ENCODE measurements at places on chromosomes 11 and 22.
A peak's percentile ranks its signal among the peaks of the same experiment; 100 is the strongest.

- H3K4me3 ChIP-seq: no peak overlapping the region
- no peaks in the 10 kb centered on the region for H3K4me1 ChIP-seq
- H3K27ac ChIP-seq: no peak overlapping the region
- DNase-seq: no peak
- H3K27me3 ChIP-seq: peaks cover 18% of the 10 kb centered on the region
Observed at GRCh38 chr11:6778518-6778917, 4.3 kb upstream of the OR2AG1 start.

DNA sequence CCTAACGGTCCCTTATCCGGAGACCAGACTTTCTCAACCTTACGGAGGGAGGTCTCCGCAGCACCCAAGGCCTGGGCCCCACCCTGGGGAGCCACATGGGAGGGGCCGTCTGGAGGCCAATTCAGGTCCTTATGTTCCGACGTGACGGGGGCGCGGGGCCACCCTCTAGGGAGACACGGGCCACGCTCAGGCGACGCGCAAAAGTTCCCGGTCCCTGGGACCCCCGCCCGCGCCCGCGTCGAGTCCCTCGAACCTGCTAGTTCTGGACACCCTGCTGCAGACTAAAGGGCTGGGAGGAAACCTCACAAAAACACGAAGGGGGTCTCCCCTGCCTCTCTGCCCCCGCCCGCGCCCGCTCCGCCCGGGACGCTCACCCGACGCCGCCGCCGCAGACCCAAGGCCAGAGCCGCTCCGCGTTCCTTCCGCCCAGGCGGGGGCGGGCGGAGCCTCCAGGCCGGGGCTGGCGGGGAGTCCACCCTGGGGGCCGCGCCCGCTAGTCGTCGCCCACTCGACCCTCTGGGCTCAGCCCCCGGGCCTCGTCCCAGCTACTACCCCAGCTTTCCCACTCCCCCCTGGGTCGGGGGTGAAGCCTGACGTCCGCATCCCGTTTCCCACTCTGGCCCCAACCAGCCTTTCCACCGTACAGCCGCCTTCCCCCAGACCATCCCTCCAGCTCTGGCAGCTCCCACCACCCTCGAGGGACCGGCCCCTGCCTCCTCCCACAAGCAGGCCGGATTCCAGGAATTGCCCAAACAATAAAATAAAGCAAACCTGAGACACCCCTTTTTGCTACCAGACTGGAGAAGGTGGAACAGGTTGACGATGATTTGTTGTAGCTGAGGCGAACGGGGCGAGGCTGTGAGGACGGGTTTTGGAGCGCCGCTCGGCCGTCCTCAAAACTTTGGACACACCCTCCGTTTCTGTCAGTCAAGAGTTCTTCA lies 2.7 kb downstream of the RNH1 start:
- H3K36me3 ChIP-seq: peaks cover 18% of the 10 kb centered on the region
- H3K4me3 ChIP-seq: peak overlapping the region; percentile 98
- peak overlapping the region; percentile 100 for H3K27ac ChIP-seq
- H3K27me3 ChIP-seq: no peaks in the 10 kb centered on the region
- peaks cover 23% of the 10 kb centered on the region for H3K4me1 ChIP-seq

DNA sequence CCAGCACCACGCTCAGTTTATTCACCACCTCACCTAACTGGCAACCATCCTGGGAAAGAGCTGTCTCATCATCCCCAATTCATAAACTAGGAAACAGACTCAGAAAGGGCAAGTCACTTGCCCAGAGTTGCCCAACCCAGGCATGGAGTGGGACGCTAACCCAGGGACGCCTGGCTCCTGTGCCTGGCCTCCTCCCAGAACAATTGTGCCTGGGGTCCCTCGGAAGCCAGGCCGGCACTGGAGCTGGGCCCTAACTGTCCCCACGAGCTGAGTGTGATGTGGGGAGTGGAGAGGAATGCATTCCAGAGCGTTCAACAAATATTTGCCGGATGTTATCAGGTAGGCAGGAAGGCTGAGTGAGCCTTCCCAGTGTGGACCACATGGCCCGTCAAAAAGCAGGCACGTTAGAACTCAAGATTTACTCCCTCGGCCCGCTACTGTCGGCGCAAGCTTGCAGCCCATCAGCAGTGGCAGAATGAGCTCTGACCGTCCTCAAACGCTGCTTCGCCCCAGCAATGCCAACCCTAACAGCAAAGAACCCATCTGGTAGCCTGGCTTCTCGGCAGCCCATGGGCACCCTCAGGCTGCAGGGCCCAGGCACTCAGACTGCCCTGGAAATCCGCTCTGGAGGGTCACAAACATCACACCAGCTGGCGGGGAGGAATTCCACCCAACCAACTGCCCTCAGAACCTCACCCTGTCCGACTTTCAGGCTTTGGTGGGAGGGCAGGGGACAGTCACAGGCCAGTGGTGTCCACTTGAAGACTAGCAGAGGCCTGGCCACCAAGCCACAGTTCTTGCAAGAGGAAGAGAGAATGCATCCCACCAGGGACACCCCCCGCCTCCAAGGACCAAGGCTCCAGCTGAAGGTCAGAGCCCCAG lies 35.6 kb downstream of the MYH9 start:
- H3K36me3 ChIP-seq: peaks cover 42% of the 10 kb centered on the region
- DNase-seq: no peak
- peak overlapping the region; percentile 37 for H3K4me3 ChIP-seq
- peak overlapping the region; percentile 75 for H3K27ac ChIP-seq
- peaks cover 65% of the 10 kb centered on the region for H3K4me1 ChIP-seq

GRCh38 chr11:105767931-105768330 lies 158.1 kb downstream of the GRIA4 start:
- no peaks in the 10 kb centered on the region for H3K4me1 ChIP-seq
- H3K36me3 ChIP-seq: no peaks in the 10 kb centered on the region
- H3K27ac ChIP-seq: no peak overlapping the region
- H3K27me3 ChIP-seq: no peaks in the 10 kb centered on the region

DNA sequence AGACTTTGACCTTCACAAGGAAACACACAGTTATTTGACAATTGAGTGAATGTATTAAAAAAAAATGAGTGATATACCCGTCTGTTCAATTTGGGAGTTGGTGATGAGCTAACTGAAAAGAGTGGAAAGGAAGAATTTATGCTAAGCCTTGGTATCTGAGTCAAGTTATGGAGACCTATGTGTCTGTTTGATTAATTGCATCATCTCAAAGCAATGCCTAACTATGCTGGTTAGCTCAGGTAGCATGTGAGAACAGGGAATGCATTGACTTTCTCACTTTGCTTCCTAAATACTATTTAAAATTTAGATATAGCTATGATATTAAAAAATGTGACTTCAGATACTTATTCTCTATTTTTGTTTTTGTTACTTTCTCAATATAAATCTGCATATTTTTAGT lies 110.5 kb downstream of the DDX10 start:
- peaks cover 14% of the 10 kb centered on the region for H3K36me3 ChIP-seq
- H3K27me3 ChIP-seq: no peaks in the 10 kb centered on the region
- no peak overlapping the region for H3K27ac ChIP-seq
- no peaks in the 10 kb centered on the region for H3K4me1 ChIP-seq
- no peak overlapping the region for H3K4me3 ChIP-seq

- no peak overlapping the region for H3K4me3 ChIP-seq
- H3K36me3 ChIP-seq: peaks cover 6% of the 10 kb centered on the region
- no peaks in the 10 kb centered on the region for H3K27me3 ChIP-seq
- no peak for DNase-seq
- peaks cover 7% of the 10 kb centered on the region for H3K4me1 ChIP-seq
Observed at GRCh38 chr11:6705905-6706535, 22.9 kb upstream of the MRPL17 start.

GRCh38 chr11:47510209-47510608 lies 42.7 kb downstream of the CELF1 start:
- H3K4me3 ChIP-seq: peak overlapping the region; percentile 12
- peak overlapping the region; percentile 47 for H3K27ac ChIP-seq
- peaks cover 7% of the 10 kb centered on the region for H3K36me3 ChIP-seq
- no peaks in the 10 kb centered on the region for H3K27me3 ChIP-seq

- DNase-seq: no peak
- H3K4me1 ChIP-seq: peaks cover 31% of the 10 kb centered on the region
- H3K27me3 ChIP-seq: peaks cover 2% of the 10 kb centered on the region
- peaks cover 5% of the 10 kb centered on the region for H3K36me3 ChIP-seq
- no peak overlapping the region for H3K27ac ChIP-seq
Observed at GRCh38 chr22:24209016-24209415, 27.7 kb downstream of the SUSD2 start.

DNA sequence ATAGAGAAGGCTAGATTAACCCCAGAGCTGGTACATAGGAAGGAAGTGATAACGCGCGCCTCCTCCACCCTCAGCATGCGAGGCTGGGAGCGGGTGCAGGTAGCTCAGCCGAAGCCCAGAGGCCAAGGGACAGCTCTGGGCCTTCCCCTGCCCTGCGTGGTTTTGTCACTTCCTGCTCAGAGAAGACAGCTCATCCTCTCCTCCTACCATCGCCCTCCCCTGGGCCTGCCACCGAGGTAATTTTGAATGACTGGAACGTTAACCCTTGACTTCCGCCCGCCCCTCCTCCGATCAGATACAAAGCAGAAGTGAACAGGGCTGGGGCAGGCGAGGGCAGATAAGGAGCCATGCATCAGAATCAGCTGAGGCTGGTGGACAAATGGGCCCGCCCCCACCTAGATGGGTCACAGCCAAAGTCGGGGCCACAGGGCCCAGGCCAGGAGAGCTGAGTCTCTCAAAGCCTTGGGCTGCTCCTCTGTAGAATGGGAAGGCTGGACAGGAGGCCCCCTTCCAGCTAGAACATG lies 1.6 kb downstream of the RAC2 start:
- no peaks in the 10 kb centered on the region for H3K27me3 ChIP-seq
- peak overlapping the region; percentile 93 for H3K27ac ChIP-seq
- peak; percentile 96 for DNase-seq
- peaks cover 50% of the 10 kb centered on the region for H3K4me1 ChIP-seq
- peak overlapping the region; percentile 99 for H3K4me3 ChIP-seq

- no peaks in the 10 kb centered on the region for H3K27me3 ChIP-seq
- no peak overlapping the region for H3K4me3 ChIP-seq
- DNase-seq: no peak
- no peaks in the 10 kb centered on the region for H3K36me3 ChIP-seq
- H3K4me1 ChIP-seq: no peaks in the 10 kb centered on the region
Observed at GRCh38 chr22:47850644-47851151, 1088.2 kb downstream of the TBC1D22A start.

DNA sequence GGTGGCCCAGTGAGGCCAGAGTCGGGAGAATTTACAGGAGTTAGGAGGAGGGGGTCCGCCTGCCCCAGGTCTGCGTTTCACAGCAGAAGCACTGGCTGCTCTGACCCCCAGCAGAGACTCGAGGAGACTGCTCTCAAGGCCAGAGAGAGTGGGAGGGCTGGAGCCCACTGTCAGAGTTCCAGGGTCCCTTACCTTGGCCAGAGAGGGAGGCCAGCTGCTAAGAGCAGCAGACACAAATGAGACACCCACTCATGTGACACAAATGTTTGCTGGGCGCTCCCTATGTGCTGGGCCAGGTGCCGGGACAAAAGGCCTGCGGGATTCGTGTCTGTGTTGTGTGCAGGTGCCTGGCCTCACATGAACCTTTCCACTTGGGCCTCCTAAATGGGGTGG lies 2.8 kb upstream of the TNFRSF13C start:
- H3K36me3 ChIP-seq: no peaks in the 10 kb centered on the region
- H3K4me3 ChIP-seq: no peak overlapping the region

DNA sequence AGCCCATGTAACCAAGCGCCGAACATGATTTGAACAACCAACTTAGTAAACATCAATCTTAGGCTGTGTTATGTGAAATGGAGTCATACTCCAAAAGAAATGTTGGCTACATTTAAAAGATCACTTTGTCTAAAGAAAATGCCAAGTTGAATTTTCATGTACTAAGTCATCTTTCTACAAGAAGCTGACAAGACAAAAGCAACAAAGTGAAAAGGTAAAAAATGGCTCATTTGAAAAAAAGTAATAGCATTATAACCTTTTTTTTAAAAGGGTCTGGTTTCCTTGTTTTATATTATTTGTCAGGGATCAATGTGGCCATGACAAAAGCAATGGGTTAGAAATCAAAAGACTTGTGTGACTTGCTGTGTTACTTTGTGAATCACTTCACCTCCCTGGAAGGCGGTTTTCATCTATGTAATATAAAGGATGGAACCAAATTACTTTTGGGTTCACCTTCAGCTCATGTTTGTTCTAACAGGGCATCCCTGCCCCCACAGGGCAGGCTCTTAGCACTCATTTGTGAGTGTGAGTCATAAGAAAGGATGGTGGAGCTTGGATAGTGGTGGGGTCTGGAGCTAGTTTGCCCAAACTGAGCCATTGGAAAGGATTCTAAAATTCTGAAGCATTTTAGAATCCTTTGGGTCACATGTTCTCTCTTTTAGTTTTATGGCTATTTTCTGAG lies 131.9 kb upstream of the MTMR2 start:
- no peaks in the 10 kb centered on the region for H3K27me3 ChIP-seq
- H3K4me1 ChIP-seq: peaks cover 47% of the 10 kb centered on the region
- H3K36me3 ChIP-seq: peaks cover 9% of the 10 kb centered on the region
- no peak overlapping the region for H3K4me3 ChIP-seq
- DNase-seq: no peak

- H3K4me3 ChIP-seq: no peak overlapping the region
- DNase-seq: no peak
- H3K27ac ChIP-seq: no peak overlapping the region
- no peaks in the 10 kb centered on the region for H3K36me3 ChIP-seq
Observed at GRCh38 chr11:57210781-57211180, 26.3 kb downstream of the APLNR start.

DNA sequence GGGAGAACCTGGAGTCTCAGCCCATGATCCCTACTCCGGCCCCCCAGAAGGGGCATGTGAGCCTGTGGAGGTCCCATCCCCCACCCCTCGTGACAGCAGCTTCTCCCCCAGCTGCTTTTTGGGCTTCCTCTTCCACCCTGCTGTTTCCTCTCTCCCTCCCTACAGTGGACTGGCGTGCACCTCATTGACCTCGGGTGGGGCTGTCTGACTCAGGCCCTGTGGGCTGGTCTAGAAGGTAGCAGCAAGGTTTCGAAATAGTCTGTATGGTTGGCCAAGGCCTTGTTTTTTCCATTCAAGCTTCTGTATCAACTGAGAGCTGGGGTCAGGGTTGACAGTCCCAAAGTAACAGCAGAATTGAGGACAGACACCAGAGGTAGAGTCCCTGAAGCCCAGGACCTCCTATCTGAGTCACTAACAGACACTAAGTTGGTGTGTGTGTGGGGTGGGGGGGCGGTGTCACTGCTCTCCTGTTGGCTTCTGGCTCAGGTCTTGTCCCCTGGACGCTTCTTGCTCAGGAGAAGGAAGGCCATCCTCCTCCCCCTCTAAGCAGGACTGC lies 7.7 kb downstream of the SLC37A2 start:
- peak overlapping the region; percentile 10 for H3K27ac ChIP-seq
- peak; percentile 37 for DNase-seq
- H3K36me3 ChIP-seq: no peaks in the 10 kb centered on the region

DNA sequence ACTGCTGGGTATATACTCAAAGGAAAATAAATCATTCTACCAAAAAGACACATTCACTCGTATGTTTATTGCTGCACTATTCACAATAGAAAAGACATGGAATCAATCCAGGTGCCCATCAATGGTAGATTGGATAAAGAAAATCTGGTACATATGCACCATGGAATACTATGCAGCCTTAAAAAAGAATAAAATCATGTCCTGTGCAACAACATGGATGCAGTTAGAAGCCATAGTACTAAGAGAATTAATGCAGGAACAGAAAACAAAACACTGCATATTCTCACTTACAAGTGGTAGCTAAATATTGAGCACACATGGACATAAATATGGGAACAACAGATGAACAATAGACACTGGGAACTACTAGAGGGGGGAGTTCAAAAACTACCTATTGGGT lies 96.3 kb downstream of the FAM76B start:
- peaks cover 23% of the 10 kb centered on the region for H3K4me1 ChIP-seq
- no peaks in the 10 kb centered on the region for H3K27me3 ChIP-seq
- H3K27ac ChIP-seq: no peak overlapping the region
- H3K4me3 ChIP-seq: no peak overlapping the region
- DNase-seq: no peak

- no peaks in the 10 kb centered on the region for H3K27me3 ChIP-seq
- no peak overlapping the region for H3K4me3 ChIP-seq
- peaks cover 4% of the 10 kb centered on the region for H3K4me1 ChIP-seq
- H3K27ac ChIP-seq: no peak overlapping the region
- DNase-seq: peak; percentile 45
Observed at GRCh38 chr11:12331239-12331874, 46.0 kb upstream of the PARVA start.

Data from T-helper 2 cell treated with Interferon-gamma antibody and Interleukin-4, amounts not matched to agents 5 μg/mL and 100 μg/mL, for 36 hours (primary cell).